ENCODE measurements at places on chromosomes 3 and 15.

GRCh38 chr3:115861166-115861733 is 237.9 kb downstream of the GAP43 start:
- no peak for DNase-seq

DNA sequence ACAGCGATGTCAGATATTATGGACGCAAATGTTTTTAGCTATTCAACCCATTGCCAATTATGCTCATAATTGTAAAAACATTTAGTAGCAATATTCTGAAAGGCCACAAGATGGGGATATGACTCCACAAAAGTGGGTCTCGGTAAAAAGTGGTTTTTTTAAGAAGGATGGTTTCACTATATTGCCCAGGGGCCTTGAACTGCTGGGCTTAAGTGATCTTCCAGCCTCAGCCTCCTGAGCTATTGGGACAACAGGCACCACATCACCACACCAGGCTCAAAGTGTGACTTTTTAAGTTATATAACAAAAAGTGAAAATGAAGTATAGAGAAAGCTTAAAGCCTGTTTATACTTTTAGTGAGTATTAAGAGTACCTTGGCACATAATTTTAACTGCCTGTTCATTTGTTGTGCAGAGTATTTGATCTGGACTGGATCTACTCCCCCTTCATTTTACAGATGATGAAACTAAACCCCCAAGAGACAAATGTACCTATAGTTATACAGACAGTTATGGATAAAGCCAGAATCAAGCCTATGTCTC is 9.4 kb downstream of the NAA50 start:
- no peak for DNase-seq

DNA sequence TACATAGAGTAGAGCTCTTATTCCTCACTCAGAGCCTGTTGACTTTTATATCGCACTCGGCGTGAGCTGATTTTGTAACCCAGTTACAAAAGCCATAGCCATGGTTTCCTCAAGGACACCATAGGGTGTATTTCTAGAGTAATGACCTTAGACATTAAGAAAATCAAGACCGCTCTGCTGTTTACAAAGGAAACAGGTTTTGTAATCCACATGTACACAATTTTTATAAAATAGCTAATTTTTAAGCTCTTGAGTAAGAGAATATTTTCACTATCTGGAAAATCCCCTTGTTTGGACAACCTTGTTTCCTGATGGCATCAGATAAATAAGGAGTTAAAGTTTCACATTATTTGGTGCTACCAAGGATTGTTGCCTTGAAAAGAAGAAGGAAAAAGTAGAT is 104.7 kb downstream of the PGPEP1L start:
- no peak for DNase-seq

DNA sequence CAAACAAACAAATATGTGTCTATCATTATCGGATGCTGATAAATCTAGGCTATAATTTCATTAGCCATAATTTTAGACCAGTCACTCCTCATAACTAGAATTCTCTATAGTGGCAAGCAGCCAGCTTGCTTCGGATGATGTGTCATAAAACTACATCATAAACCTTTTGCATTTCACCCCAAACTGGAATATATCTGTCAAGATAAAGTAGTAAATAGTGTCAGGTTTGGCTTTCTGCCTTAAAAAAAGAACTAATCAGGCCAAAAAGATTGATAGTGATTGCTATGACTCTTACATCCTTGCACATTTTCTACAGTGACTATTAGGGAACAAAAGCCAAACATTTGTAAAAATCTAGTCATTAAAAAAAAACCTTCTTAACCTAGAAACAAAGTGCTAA is 51.0 kb downstream of the DPPA2 start:
- no peak for DNase-seq

DNA sequence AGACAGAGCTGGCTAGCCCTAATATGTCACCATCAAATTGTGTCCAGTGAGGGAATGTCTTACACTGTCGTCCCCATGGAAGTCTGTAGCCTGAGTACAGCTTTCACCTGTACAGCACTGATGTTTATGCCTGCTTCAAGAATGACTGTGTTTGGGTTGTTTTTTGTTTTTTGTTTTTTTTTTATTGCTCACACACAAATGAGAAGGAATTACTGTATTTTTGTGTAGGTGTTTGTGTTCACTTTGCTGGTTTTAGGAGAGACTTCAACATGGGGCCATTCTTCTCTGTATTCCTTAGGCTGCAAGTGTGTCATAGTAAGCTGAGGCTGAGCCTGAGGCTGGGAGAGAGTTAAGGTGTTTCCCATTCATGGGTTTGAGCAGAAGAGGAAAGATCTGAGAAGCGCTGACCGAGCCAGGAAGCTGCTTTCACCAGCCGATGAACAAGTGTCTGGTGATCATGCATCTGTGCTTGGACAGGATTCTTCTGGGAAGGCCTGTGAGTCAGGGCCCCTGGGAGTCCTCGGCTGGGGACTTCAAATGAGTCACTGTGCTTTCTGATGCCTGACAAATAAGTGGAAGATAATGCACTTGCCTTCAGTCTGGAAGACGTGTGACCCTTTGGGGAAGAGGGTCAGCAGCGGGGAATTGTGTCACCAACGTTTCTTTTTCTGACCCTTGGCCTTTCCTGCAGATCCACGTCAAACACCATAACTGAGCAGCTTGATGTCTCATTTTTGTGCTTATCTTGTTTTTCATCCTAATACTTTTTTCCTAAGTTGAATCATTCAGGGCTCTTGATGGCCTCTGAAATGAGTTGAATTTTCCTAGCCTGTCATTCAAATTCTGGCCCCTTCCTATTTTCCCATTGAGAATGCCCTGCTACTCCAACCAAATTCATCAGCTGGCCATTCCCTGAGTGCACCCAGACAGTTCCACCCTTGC is 36.7 kb upstream of the ZBTB38 start:
- peak; percentile 95 for DNase-seq

DNA sequence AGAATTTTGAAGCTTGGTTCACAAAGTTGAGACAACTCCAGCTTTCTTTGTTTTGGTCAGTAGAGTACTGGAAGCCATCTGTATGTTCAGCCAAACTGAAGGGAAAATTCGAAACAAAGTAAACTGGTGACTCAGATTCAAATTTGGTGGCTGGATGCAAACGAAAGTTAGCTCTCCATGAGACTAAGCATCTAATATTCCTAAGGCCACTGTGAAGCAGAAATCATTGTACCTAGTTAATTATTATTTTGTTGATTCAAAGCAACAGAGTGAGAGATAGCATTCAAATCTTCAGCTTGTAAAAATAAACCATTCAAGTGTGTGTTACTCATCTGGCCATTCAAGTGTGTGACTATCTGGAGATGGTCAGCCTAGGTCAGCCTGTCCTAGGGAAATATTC is 42.1 kb downstream of the NR2F2 start:
- no peak for DNase-seq

DNA sequence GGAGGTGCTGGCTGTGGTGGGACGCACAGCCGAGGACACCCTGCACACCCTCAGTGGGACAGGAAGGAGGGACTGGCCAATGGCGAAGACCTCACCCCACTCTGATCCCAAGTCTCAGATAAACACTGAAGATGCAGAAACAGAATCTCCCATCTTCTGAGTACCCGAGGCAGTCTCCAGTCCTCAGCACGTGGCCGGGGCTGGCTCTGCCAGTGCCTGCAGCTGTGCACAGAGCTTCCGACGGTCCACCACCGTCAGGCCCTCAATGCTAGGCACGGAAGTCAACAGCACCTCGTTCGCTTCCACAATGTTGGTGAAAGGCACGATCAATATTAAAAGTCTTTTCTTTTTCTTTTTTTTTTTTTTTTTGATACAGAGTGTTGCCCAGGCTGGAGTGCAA is 16.8 kb upstream of the OCA2 start:
- peak; percentile 38 for DNase-seq

GRCh38 chr3:178480274-178480673 is 56.0 kb upstream of the KCNMB2 start:
- no peak for DNase-seq

GRCh38 chr3:59446775-59447465 is 397.1 kb upstream of the CFAP20DC start:
- DNase-seq, result peak; percentile 68

DNA sequence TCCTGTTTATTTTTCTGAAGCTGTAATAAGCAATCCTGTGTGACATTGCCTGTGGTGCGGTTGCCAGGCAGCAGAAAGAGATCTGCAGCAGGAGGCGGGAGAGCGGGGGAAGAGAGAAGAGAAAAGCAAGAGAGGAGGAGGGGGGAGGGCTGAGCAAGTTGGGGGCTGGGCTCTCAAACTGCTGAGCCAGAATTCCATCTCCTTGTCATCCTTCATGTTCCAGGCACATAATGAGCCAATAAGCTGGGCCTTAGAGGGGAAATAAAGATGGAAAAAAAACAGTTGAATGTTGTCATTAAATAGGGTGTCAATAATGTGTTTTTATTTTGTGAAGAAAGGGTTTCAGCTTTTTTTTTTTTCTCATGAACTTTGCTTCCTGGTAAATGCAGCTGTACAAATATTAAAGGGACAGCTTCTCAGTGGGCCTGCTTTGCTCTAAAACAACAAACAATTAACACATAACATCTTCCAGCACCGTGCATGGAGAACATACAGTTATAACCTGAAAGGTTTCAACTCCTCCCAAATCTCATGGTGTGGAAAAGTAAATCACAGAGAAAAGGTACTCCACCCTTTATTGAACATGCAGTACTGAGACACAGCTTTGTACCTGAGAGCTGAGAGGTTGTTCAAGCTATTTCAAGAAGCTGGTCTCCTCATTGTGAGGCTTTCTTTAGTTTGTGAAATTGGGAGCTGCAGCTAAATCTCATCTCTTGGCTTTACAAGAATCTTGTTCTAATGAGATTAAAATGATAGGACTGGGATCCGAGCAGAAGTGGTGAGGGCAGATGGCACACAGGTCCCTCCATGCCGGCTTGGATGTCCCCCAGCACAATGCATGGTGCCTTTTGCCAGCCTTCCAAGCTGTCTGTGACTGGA is 451.1 kb upstream of the KCNMB2 start:
- peak; percentile 90 for DNase-seq

Measured in islet precursor cell (in vitro differentiated cells).